ENCODE measurements at places on chromosomes 7 and 10. TPM values are rescaled to one million over a fixed set of nuclear protein-coding genes. Genes with fewer than 3 reads are reported as not detected.

GRCh38 chr10:99443500-99443899, 13.1 kb upstream of the GOT1 start:
- no peak for DNase-seq

- DNase-seq = peak; percentile 45
These were observed 122.5 kb upstream of the ANKRD1 start for GRCh38 chr10:91043173-91043910.

DNA sequence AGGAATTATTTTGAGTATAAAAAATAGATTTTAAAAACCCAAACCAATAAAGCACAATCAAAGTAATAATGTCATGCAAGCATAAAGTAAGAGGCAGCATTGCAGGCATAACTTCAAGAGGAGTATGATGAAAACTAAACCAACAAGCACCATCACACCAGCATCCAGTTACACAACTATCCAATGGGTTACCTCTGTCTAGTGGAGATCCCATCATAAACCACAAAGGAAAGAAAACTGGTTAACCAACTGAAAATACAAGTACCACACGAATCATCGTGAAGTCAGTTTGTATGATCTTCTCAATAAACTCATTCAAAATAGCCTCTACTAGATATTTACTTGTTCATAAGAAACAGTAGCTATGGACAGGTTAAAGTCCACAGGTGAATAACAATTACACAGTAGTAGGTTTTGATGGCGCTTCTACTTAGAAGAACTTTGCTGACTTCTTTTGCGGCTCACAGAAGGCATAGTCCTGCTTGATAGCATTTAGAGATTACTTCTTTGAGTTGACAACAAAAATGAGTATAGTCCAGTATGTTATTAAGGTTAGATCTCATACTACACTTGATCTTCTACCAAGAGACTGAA, 116.6 kb downstream of the MICU1 start:
- no peak for DNase-seq

DNA sequence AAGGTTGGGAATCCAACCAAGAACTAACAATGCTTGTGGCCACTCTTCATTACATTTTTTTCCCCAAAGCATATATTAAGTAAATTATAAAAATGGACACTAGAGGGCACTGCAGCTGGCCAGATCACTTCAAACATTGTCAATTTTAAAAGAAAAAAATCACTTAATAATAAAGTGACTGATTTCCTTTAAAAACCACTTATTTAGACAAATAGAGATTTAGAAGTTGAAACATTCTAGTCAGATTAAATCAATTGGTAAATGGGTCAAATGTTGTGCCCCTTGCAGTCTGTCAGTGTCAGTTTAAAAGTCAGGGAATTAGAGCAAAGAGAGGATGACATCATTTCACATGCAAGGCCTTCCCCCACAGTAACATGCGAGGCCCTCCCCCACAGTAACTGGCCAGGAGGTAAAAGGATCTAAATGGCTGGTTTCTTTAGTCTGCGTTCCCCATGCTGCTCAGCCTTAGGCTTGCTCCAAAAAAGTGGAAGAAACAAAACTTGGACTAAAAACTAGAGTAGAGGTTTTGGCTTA, 177.9 kb downstream of the SKAP2 start:
- DNase-seq = peak; percentile 97

- peak; percentile 36 for DNase-seq
These were observed 79.1 kb upstream of the PPIF start for GRCh38 chr10:79268161-79268601.

GRCh38 chr7:17300012-17300411, 1.6 kb downstream of the AHR start:
- DNase-seq = no peak

GRCh38 chr7:149866139-149866778, 7.5 kb upstream of the ATP6V0E2 start:
- no peak for DNase-seq

CD36 gene
- 41.0 TPM for total RNA-seq

HTRA1 gene
- 109 TPM for total RNA-seq

OR2A1 gene
- under 0.01 TPM for total RNA-seq

NKX2-3 gene
- not detected for total RNA-seq
